NCI-H1105 treated with DMSO at 0.1 percent for 48 hours (cell line): ENCODE measurements at places on chromosomes 12 and 14.

GRCh38 chr12:109710205-109710746, 3.3 kb upstream of the FAM222A start:
- no peak for DNase-seq

GRCh38 chr12:32902287-32902997, 5.9 kb upstream of the PKP2 start:
- no peak for DNase-seq

DNA sequence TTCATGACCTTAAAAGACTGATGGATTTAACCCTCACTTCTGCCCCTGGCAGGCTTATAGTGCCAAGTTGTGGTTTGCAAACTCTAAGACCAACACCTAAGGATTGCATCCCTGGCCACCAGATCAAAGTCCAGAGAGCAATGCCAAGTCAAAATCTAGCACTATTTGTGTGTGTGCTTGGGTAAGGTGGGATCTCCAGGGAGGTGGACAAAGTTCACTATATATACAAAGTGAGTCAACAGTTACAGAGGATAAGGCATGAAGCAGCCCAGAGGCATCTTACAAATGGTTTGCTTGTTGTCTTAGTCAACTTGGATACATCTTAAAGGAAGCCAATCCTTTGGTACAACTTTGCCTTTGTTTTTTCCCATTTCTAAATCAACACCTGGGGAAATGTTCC, 137.3 kb downstream of the MSRB3 start:
- DNase-seq, result no peak

GRCh38 chr14:69495341-69495921, 10.9 kb downstream of the PLEKHD1 start:
- no peak for DNase-seq

- no peak for DNase-seq
Measured at GRCh38 chr12:2997989-2998670, 38.9 kb downstream of the TEAD4 start.
